ENCODE measurements at places on chromosomes 1 and 21.

DNA sequence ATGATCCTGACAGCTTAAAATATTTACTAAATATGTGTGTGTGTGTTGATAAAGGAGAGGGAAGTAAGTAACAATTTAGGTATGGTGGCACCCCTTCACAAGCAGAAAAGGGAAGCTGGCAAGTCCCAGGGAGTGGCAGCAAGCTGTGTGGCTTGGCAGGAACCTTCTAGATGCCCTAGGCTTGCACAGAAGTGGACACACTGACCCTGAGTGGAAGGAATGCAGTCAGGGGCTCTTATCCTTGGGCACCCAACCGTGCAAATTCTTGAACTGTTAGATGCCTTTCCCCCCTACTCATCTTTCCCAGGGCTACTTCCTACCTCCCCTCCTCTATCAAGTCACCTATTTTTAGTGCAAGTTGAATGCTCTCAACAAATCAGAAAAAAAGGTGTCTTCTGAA lies 18.9 kb downstream of the ACP6 start:
- DNase-seq, result no peak
- no peaks in the 10 kb centered on the region for H3K27me3 ChIP-seq
- no peaks in the 10 kb centered on the region for H3K36me3 ChIP-seq
- no peak overlapping the region for H3K27ac ChIP-seq
- no peaks in the 10 kb centered on the region for H3K4me1 ChIP-seq

GRCh38 chr1:189681252-189681919 lies 796.3 kb downstream of the BRINP3 start:
- H3K4me3 ChIP-seq, result no peak overlapping the region
- H3K4me1 ChIP-seq, result no peaks in the 10 kb centered on the region
- no peak for DNase-seq
- H3K36me3 ChIP-seq, result no peaks in the 10 kb centered on the region
- no peaks in the 10 kb centered on the region for H3K27me3 ChIP-seq

GRCh38 chr1:29647581-29647980 lies 411.3 kb downstream of the PTPRU start:
- no peak overlapping the region for H3K27ac ChIP-seq
- H3K27me3 ChIP-seq, result no peaks in the 10 kb centered on the region
- H3K4me1 ChIP-seq, result no peaks in the 10 kb centered on the region
- no peak for DNase-seq

DNA sequence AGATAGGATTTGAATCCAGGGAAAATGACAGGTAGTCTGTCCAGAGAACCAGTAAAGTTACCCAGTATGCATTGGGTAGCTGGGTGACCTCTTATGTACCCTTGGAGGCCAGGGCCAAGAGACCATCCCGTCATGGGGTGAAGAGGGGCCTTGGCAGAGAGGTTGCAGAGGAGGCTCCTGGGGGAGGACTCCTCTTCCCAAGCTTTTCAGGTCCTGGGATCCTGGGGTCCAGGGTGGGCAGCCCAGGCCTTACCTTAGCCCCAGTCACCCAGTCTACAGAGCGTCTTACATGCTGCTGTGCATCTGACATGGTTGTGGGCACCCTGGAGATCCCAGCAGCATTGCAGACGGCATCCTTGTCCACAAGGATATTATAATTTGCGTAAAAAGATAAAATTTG lies 14.0 kb downstream of the PMF1 start:
- DNase-seq, result no peak
- peaks cover 6% of the 10 kb centered on the region for H3K4me1 ChIP-seq
- no peak overlapping the region for H3K4me3 ChIP-seq
- H3K36me3 ChIP-seq, result peaks cover 22% of the 10 kb centered on the region

GRCh38 chr1:85024736-85025135 lies 23.6 kb downstream of the MCOLN3 start:
- H3K36me3 ChIP-seq, result no peaks in the 10 kb centered on the region
- H3K27ac ChIP-seq, result no peak overlapping the region
- no peak for DNase-seq
- no peaks in the 10 kb centered on the region for H3K27me3 ChIP-seq
- H3K4me3 ChIP-seq, result no peak overlapping the region
- H3K4me1 ChIP-seq, result no peaks in the 10 kb centered on the region

GRCh38 chr1:2299131-2299627 lies 71.1 kb downstream of the SKI start:
- peaks cover 35% of the 10 kb centered on the region for H3K4me1 ChIP-seq
- no peaks in the 10 kb centered on the region for H3K27me3 ChIP-seq
- H3K36me3 ChIP-seq, result peaks cover 5% of the 10 kb centered on the region
- H3K27ac ChIP-seq, result peak overlapping the region; percentile 82
- H3K4me3 ChIP-seq, result no peak overlapping the region

DNA sequence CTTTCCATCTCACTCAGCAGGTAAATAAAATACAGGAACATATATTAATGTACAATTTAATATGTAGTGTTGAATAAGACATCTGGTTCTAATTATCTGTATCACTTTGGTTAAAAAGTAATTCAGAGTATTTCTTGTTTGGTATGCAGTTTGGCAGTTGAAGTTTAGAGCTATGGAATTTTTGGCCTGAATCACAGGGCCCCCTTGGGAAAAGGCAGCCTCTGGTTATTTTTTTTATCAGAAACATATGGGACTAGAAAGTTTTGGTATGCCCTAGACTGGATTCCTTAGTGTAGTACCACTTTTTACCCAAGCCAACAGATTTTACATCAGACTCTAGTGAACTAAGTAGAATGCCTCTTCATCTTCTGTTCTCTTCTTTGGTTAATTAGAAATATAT lies 26.4 kb downstream of the CNST start:
- H3K4me3 ChIP-seq, result no peak overlapping the region
- peaks cover 86% of the 10 kb centered on the region for H3K4me1 ChIP-seq
- H3K27ac ChIP-seq, result peak overlapping the region; percentile 81
- no peaks in the 10 kb centered on the region for H3K36me3 ChIP-seq
- H3K27me3 ChIP-seq, result no peaks in the 10 kb centered on the region

DNA sequence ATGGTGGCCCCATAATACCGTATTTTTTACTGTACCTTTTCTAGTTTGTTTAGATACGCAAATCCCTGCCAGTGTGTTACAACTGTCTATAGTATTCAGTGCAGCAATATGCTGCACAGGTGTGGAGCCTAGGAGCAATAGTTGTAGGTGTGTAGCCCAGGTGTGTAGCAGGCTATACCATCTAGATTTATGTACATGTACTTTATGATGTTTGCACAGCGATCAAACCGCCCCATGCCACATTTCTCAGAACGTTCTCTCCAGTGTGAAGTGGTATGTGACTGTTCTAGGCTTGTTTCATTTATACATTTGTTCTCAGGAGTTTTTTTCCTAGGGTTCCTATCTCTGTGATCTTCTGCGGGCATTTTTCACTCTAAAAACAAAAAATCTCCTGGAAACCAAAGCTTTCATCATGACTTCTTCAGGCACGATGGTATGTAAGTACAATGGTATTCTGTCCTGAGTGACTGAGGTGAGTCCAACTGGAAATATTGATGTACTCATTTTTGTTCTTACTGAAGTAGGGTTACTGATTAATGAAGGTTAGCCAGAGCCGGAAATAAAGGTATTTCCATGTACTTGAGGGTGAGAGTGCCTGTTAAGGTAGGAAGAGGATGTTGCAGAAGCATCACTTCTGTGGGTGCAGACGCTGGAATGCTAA lies 153.0 kb downstream of the GABPA start:
- peaks cover 49% of the 10 kb centered on the region for H3K4me1 ChIP-seq
- H3K4me3 ChIP-seq, result no peak overlapping the region
- H3K36me3 ChIP-seq, result no peaks in the 10 kb centered on the region
- H3K27ac ChIP-seq, result peak overlapping the region; percentile 74
- DNase-seq, result peak; percentile 71
- no peaks in the 10 kb centered on the region for H3K27me3 ChIP-seq

DNA sequence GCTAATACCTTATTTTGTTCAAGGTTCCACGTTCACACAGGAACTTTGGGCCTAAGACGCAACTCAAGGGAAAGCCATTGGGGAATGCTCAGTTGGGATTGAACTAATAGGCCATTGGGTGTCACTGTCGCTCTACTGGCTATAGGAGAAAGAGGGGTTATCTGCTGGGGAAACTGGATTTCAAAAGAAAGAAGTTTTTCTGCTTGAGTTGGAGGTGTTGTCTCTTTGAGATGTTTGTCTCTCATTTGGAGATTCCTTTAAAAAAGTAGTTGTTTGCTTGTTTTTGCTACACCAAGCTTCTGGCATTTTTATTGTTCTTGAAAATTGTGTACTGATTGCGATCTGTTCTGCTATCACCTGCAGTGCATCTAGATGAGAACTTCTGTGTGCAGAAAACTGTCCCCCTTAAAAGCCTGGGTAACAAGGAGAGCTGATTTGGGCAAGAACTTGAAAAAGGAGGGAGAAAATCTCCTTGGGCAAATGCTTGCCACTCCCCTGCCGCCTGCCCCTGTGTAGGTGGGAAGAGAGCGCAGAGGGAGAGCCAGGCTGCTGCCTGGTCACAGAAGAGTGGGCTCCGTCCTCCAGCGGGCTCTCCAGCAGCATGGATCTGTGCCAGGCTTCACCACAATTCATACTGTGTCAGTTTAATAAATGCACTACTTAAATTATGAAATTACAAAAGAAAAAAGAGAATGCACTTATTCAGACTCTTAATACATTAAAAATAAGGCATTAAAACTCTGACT lies 39.9 kb downstream of the PEX14 start:
- no peak overlapping the region for H3K27ac ChIP-seq
- H3K4me3 ChIP-seq, result no peak overlapping the region
- DNase-seq, result no peak
- peaks cover 59% of the 10 kb centered on the region for H3K4me1 ChIP-seq
- H3K36me3 ChIP-seq, result no peaks in the 10 kb centered on the region

- no peak overlapping the region for H3K27ac ChIP-seq
- peaks cover 1% of the 10 kb centered on the region for H3K36me3 ChIP-seq
- no peak overlapping the region for H3K4me3 ChIP-seq
- peaks cover 19% of the 10 kb centered on the region for H3K4me1 ChIP-seq
Observed at GRCh38 chr21:29033301-29033700, 8.8 kb downstream of the USP16 start.

DNA sequence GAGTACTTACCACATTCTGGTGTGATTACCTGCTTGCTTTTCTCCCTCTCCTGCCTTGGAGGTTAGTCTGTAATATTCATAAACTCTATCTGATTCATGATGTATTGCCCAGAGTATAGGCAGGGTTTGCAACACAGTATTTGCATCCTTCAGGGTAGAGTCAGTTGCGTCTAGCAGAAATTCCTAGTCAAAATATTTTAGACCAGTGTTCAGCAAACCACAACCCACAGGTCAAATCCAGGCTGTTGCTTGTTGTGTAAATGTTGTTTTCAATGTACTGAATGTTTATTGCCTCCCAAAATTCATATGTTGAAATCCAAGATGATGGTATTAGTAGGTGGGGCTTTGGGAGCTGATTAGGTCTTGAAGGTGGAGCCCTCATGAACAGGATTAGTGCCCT lies 82.9 kb downstream of the NGF start:
- DNase-seq, result no peak
- H3K27ac ChIP-seq, result no peak overlapping the region
- H3K36me3 ChIP-seq, result no peaks in the 10 kb centered on the region
- H3K4me1 ChIP-seq, result no peaks in the 10 kb centered on the region

DNA sequence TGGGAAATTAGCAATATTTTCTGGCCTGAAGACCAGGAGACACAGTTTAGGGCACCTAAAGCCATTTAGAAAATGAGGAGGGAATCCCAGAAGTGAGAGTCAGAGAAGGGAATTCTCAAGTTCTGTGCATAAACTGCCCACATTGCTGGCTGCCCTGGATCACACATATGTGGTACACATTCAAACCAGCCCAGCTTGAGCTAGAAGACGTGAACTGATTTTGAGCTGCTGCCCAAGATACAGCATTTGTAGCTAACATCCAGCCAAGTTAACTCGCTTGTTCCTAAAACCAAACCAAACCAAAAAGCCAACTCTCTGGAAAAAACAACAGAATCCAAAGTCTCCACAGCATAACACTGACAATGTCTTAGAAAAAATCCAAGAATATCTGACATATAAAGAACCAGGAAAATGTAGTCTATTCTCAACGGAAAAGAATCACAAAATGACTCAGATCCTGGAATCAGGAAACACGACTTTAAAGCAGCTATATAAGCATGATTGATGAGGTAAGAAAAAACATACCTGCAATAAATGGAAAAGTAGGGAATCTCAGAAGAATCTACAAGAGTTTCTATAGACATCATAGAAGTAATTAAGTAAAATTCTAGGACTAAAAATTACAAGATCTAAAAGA lies 18.2 kb upstream of the QSOX1 start:
- no peaks in the 10 kb centered on the region for H3K36me3 ChIP-seq
- no peaks in the 10 kb centered on the region for H3K4me1 ChIP-seq
- H3K27me3 ChIP-seq, result no peaks in the 10 kb centered on the region
- no peak overlapping the region for H3K27ac ChIP-seq
- DNase-seq, result no peak
- H3K4me3 ChIP-seq, result no peak overlapping the region

- H3K27ac ChIP-seq, result no peak overlapping the region
- DNase-seq, result no peak
- no peaks in the 10 kb centered on the region for H3K4me1 ChIP-seq
Observed at GRCh38 chr1:228358039-228358763, 48.4 kb downstream of the TRIM11 start.

DNA sequence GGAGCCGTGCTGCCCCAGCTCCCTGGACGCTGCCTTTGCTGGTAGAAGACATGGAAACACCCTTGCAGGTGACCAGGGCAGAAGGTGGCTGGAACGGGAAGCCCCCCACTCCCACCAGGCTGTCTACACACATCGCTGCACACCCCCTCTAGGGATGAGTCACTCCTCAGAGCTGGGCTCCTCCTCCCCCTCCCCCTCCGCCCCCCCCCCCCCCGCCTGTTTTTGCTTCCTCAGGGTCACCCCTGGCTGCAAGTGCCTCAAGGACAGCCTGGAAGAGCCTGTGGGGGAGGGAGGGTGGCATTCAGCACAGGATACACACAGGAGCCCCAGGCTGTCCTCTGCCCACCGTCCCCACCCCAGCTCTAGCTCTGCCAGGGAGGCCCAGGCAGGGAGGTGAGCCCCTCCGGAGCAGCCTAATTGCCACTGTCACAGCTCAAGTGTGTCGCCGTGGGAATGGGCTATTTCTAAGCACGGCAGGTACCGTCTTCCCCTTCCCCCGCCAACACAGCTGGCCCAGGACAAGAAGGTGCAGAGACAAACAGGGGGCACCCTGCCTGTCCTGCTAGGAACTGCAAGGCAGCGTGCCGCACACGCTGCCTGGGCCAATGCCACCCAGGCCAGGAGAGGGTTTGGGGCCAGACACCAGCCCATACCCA lies 2.5 kb downstream of the FNDC10 start:
- no peak overlapping the region for H3K27ac ChIP-seq
- H3K27me3 ChIP-seq, result peaks cover 54% of the 10 kb centered on the region
- H3K4me1 ChIP-seq, result peaks cover 11% of the 10 kb centered on the region
- DNase-seq, result no peak
- no peak overlapping the region for H3K4me3 ChIP-seq

DNA sequence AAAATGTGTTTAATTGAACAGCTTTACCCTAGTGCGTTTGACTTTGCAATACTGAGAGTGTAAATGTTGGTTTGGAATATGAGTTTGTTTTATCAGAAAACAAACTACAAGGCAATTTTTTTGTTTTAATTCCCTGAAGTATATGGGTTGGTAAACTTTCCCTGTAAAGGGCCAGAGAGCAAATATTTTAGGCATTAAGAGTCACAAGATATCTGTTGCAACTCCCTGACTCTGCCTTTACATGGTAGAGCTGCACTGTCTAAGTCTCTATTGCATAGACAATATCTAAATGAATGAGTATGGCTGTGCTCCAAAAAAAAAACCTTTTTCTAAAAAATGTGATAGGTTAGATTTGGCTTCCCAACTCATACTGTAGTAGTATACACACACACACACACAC lies 115.1 kb upstream of the PBX1 start:
- H3K4me1 ChIP-seq, result no peaks in the 10 kb centered on the region
- DNase-seq, result no peak
- H3K27ac ChIP-seq, result no peak overlapping the region
- no peaks in the 10 kb centered on the region for H3K27me3 ChIP-seq

- H3K27ac ChIP-seq, result no peak overlapping the region
- no peaks in the 10 kb centered on the region for H3K36me3 ChIP-seq
- no peak for DNase-seq
- H3K27me3 ChIP-seq, result no peaks in the 10 kb centered on the region
- H3K4me1 ChIP-seq, result peaks cover 6% of the 10 kb centered on the region
- H3K4me3 ChIP-seq, result no peak overlapping the region
Observed at GRCh38 chr21:33451634-33452071, 28.1 kb downstream of the TMEM50B start.
